ENCODE measurements at places on chromosomes 13 and 19. TPM values are rescaled to one million over a fixed set of nuclear protein-coding genes. Genes with fewer than 3 reads are reported as not detected.

SHISA2 gene
- not detected for total RNA-seq

GPR12 gene
- not detected for total RNA-seq

KLK14 gene
- total RNA-seq: not detected

MEDAG gene
- total RNA-seq: 78.1 TPM

ZNF296 gene
- not detected for total RNA-seq

CABP5 gene
- not detected for total RNA-seq

TMEM147 gene
- 79.1 TPM for total RNA-seq

CLEC11A gene
- 288 TPM for total RNA-seq

FFAR3 gene
- total RNA-seq: 0.19 TPM

SIAH3 gene
- not detected for total RNA-seq

RDH8 gene
- not detected for total RNA-seq

PEG3 gene
- 2.8 TPM for total RNA-seq

GAS6 gene
- total RNA-seq: 89.2 TPM

PEAK3 gene
- not detected for total RNA-seq

ZIC2 gene
- not detected for total RNA-seq

ATP4A gene
- total RNA-seq: not detected

TBXA2R gene
- total RNA-seq: 0.94 TPM

KLK6 gene
- total RNA-seq: not detected

ADGRE3 gene
- not detected for total RNA-seq

CYP4F3 gene
- total RNA-seq: not detected

CEACAM3 gene
- not detected for total RNA-seq

LDLR gene
- 134 TPM for total RNA-seq

PSG1 gene
- total RNA-seq: not detected

OR7A5 gene
- not detected for total RNA-seq

KIR2DL4 gene
- not detected for total RNA-seq

PIK3R2 gene
- 60.7 TPM for total RNA-seq

ZNF574 gene
- total RNA-seq: 15.5 TPM

KLF1 gene
- total RNA-seq: not detected
